Cardiac septum (tissue), 1 donor: ENCODE measurements at places on chromosomes 2 and 18.

DNA sequence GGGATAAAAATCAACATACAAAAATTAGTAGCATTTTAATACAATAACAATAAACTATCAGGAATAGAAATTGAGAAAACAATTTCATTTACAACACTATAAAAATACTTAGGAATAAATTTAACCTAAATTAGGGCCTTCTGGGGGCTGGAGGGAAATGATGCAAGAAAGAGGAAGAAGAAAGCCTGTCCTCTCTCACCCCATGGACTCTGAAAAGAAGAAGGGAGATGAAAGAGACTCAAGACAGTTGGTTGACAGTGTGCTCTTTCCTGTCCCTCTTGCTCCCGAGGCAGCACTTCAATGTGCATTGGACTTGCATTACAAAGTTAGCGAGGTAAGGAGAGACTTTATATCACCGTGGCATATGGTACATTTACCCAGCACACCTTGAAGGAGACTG, 88.5 kb downstream of the VAPA start:
- no peak for DNase-seq

- DNase-seq, result no peak
These were observed 317.9 kb upstream of the VRK2 start for GRCh38 chr2:57728691-57729090.

DNA sequence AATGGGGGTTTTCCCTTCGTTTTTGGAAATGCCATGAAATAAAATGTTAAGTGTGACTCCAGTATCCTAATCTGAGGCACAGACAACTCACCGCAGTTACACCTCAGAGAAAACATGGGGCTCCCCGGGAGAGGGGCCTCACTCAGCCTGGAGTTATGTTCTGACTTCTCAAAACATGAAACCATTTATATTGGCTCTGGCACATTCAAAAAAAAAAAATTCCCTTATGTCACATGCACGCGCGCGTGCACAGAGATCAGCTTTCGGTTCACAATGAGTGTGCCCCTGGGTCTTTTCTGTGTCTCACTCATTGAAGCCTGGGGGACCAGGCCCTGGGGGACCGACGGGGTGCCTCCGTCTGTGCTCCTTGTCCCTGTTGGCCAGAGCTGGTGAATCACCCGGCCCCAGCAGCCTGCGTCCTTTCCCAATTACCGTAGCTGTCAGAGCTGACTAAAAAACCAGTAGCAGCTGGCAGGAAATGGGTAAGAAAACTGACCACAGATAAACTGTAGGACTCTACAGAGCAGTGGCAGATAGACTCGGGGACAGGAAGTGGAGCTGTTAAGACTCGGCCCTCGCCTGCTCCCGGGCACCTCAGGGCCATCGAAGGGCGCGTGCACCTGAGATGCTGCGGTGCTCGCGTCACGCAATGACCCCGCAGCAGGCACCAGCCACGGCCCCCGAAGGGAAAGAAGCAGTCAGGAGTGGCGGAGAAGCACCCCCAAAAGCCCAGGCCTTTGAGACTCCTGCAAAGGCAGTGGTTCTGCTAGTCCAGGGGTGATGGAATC, 138.3 kb upstream of the ID2 start:
- DNase-seq, result peak; percentile 72

DNA sequence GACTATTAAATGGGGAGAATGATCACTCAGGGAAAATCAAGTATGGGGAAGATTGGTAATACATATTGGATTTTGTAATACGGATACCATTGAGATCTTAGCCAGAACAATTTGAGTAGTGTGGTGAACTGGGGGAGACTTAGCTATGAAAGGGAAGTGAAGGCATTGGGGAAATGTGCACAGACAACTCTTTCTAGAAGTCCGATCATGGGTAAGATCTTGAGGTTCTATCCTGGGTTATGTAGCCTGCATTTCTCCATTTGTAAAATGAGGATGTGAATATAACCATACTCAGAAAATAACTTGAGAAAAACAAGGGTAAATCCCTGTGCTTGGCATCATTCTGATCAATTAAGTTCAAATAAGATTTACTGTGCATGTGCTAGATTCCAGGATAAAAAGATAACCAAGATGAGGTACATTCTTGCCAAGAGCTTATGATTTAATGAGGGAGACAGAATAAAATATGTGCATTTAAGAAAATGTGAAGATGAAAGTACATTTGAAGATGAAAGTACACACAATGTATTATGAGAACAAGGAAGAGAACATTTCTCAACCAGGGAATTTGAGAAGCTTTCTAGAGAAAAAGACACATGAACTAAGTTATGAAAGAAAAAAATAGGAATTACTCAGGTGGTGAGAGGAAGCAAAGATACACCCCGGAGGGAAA, 49.5 kb downstream of the SLC40A1 start:
- no peak for DNase-seq

DNA sequence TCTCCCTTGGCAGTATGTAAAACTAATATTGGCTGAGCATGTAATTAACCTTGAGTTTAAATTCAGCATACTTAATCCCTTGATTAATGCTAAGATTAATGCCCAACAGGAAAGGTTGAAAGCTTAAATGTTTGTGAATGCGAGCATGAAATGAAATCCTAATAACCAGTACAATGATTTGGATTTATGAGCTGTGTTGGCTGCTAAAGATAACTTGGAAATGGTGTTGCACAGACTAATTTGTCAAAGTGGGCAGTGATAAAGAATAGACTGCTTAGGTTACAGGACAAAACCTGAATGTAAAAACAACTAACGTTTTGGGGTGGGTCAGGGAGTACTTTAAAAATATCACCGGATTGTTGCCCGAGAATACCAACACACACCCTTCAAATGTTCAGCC, 70.6 kb downstream of the MGAT5 start:
- DNase-seq, result no peak

- peak; percentile 67 for DNase-seq
These were observed 463 bp upstream of the ALPP start for GRCh38 chr2:232377841-232378734.

DNA sequence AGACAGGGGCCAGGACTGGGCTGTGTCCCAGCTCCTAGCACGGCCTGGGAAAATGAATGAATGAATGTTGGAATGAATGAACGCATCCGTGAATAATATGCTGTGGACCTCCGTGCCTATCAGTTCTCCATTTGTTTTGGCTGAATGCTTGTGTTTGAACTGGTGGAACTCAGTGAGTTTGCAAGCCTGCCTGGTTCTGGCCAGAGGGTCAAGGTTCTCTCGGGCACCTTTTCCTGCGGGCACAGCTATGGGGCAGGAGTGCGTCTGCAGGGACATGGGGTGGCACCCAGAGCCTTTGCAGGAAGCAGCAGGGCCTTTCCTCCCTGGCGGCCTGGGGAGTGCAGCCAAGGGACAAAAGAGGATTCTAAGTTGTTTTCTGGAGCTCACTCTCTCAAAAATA, 17.6 kb upstream of the PDIA6 start:
- no peak for DNase-seq

GRCh38 chr2:30234180-30234971, 3.0 kb downstream of the LBH start:
- no peak for DNase-seq

GRCh38 chr2:207135801-207136457, 29.8 kb downstream of the KLF7 start:
- DNase-seq, result no peak

- no peak for DNase-seq
These were observed 404.0 kb downstream of the TMEM182 start for GRCh38 chr2:103165836-103166235.

DNA sequence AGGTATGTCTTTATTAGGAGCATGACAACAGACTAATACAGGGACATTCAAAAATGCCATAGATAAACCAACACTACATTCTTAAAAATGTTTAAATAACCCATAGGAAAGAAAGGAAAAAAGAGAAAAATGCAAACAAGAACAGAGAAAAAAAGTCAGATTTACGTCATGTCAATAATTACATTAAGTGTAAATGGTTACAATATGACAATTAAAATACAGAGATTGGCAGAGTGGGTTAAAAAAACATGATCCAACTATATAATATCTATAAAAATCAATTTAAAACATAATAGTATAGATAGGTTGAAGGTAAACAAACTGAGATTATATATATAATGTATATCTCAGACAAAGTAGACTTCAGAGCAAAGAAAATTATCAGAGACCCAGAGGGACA, 255.8 kb downstream of the ANAPC1 start:
- DNase-seq, result no peak

- peak; percentile 41 for DNase-seq
These were observed 179.4 kb downstream of the ANTXR1 start for GRCh38 chr2:69192176-69192945.

- DNase-seq, result no peak
These were observed 63.8 kb downstream of the ARL6IP6 start for GRCh38 chr2:152782171-152782570.

- DNase-seq, result no peak
These were observed 104.7 kb upstream of the MYO3B start for GRCh38 chr2:170073288-170073687.

DNA sequence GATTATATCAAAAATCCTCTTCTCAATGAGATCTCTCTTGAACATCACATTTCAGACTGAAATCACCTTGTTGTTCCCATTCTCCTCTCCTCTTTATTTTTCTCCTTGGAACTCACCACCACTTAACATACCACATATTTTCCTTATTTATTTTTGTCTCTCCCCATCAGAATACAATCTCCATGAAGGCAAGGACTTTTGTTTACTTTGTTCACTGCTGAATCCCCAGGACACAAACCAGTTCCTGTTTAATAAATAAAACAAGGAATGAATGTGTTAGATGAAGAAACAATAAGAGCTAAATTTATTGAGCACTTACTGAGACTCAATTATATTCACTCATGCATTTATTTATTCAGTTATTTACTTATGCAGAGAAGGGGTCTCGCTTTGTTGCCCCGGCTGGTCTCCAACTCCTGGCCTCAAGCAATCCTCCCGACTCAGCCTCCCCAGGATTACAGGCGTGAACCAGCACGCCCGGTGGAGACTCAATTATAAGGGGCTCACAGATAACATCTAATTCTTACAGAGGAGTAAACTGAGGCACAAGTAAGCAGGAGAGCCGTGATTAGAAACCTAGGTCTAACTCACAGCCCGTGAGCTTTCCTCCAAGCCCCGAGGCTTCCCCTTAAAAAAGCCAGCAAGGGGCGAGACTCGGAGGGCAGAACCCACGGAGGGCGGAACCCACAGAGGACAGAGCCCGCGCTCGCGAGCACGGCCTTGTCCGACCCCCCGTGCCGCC, 616 bp upstream of the TAF1B start:
- no peak for DNase-seq

GRCh38 chr2:26786207-26787028, 562 bp downstream of the CENPA start:
- no peak for DNase-seq

GRCh38 chr2:36359067-36359466, 3.5 kb downstream of the CRIM1 start:
- no peak for DNase-seq

DNA sequence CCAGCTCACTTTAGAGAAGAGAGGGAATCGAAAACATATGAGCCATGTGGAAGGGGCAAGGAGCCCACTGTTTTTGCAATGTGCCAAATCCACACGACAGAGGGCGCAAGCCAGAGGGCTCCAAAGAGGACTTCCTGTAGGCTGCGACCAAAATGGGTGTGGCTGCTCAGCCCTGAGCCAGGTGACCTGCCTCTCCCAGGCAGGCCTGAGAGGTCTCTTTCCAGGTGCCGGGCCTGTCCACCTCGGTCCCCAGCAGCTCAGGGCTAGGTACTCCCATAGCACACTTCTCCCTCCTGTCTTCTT, 153.8 kb downstream of the TTC32 start:
- DNase-seq, result peak; percentile 66

GRCh38 chr2:99490623-99491461, 1.0 kb upstream of the REV1 start:
- no peak for DNase-seq

DNA sequence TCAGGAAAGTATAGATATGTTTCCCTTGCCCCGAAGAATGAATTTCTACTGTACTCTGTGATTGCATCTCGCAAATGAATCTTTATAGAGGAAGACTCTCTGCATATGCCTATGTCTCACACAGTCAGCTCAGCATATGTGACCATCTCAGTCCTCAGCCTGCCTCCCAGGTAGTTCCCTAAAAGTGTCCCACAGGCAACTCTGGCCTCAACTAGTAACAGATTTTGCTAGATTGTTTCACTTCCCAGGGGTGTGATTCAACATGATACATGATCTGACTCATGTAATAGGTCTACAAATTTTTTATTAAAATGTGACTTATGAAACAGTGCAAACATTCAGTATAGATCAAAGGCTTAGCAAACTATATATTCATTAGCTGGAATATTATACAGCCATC, 296.6 kb upstream of the CRIM1 start:
- DNase-seq, result no peak

DNA sequence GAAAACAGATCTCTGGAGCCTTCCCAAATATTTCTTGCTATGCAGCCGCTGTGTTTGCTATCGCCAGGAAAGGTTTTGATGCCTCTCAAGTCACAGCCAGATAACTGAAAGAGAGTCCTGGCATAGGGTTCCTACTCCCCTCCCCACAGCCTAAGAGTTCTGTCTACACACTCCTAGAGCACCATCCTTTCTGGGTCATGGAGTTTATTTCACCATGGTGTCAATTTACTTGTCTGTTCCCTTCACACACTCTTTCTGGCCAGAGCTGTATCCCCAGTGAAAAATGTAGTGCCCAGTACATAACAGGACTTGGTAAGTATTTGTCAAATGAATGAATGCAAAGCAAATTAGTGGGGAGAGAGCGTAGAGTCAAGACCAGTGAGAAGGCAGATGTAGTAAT, 185.3 kb downstream of the HAUS1 start:
- DNase-seq, result no peak

DNA sequence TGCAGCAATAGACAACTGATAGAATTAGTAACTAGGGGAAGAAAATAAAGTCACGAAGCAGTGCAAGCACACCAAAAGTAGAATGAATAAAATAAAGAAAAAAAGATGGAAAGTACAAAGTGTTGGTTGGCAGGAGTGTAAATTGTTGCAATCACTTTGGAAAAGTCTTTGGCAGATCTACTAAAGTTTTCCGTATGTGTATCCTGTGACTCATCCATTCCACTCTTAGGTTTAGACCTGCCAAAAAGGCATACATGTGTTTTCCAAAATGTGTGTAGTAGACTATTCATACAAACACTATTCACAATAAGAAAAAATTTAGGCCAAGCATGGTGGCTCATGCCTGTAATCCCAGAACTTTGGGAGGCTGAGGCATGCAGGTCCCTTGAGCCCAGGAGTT, 282.1 kb upstream of the FSIP2 start:
- DNase-seq, result no peak

DNA sequence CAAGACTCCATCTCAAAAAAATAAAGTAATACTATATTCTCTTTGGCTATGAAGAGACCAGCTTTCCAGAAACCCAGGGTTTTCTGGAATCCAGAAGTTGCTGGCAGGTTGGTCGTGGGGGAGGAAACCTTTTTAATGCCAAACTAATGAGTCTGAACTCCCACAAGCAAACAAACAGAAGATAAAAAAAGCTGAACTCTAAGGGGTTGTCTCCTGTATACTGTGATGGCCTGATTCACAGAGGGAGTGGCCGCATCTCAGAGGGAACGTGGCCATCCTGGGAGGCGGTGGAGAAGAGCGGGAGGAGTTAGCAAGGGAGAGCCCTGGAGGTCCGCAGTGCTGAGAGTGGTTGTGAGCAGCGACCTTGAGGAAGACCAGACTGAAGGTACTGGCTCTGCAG, 36.1 kb downstream of the LIMS1 start:
- DNase-seq, result no peak
